GM19239 (cell line): ENCODE measurements at places on chromosomes 3 and 15.
A peak's percentile ranks its signal among the peaks of the same experiment; 100 is the strongest.

DNA sequence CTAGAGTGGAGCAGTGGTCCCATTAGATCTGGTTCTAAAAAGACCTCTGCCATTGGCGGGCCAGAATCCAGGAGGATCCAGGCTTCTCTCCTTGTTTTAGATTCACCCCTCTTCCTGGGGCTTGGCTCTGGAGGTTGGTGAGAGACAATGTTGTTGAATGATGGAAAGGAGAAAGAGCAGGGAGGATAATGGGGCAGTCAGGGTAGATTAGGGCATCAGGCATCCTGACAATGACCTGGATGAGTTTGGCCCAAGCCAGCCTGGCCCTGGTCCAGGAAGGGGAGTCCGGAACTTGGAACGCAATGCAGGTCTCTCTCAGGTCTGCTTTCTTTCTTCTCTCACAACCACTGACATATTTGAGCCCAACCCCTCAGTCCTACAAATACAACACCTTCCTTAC, 260.1 kb upstream of the RASGRP1 start:
- DNase-seq = no peak

DNA sequence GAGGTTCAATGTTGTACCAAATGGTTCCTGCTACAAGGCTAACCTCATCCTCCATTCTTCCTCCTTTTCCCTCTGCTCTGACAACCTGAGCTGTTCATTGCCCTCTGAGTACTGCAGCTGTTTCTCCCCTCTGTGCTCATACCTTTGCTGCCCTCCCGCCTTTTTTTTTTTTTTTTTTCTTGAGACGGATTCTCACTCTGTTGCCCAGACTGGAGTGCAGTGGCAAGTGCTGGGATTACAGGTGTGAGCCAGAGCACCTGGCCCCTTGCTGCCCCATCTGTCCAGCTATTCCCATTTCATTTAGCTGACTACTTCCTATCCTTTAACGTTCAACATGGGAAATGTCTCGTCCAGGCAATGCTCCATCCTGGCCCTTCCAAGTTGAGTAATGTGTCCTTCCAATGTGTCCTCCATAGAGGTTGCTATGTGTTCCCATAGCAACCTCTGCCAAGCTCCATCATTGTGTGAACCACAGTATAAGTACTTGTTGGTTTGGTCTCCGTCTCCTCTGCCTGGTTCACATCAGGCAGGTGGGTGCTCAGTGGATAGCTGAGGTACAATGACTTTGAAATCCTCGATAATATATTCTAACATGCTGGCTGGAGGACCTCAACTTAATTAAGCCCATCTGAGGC, 179.9 kb upstream of the ANKRD28 start:
- no peak for DNase-seq

DNA sequence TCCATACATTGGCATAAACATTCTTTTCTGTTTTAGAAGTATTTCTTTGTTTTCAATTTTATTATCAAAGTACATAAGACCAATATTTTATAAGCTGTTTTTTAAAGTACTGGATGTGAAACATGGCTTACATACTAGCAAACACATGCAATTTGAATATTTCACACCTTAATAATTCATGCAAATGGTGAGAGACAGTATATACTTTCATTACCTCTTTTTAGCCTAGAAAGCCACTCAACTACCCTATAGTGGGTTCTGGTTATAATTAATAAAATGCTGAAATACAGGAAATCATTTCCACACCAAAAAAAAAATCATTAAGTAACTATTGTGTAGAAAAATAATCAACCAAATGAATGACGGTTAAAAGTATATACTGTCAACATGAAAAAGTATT, 38.5 kb upstream of the MELTF start:
- no peak for DNase-seq

- no peak for DNase-seq
Measured at GRCh38 chr3:169264711-169265110, 398.8 kb downstream of the MECOM start.

DNA sequence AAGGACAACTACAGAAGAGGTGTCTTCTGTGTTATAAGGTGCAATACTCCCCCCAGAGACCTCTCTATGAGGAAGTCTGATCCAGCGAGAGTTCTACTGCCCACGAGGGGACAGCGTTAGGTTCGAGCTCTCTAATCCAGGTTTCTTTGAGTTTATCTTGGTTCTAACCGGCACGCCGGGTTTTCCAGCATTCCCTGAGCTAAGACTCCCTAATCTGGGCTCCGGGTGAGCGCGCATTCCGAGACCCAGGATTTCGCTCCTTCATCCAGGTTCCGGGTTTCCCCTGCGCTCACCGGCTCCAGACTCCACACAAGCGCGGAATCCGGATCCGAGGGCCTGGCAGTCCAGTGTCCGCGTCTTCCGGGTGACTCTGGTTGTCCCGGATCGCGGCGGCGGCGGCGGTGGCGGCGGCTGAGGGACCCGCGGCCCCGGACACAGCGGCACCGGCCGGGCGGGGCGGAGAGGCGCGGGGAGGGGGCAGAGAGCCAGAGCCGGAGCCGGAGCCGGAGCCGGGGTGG, at the start of gene ZNF609:
ZNF609 (plus strand) TSS at position 373 of the 518 bp plus-strand sequence. CDS start 38,842 bp downstream, outside the sequence.
- peak; percentile 73 for DNase-seq

GRCh38 chr15:45114076-45114750, at the start of the genes DUOX2 and DUOXA2:
DUOX2 (minus strand) TSS chr15:45114172; CDS start chr15:45113411, 761 bp downstream.
DUOXA2 (plus strand) TSS chr15:45114326; CDS start chr15:45114606, 280 bp downstream.
- DNase-seq = no peak

GRCh38 chr15:51696566-51696965, 15.3 kb downstream of the SCG3 start:
- no peak for DNase-seq

DNA sequence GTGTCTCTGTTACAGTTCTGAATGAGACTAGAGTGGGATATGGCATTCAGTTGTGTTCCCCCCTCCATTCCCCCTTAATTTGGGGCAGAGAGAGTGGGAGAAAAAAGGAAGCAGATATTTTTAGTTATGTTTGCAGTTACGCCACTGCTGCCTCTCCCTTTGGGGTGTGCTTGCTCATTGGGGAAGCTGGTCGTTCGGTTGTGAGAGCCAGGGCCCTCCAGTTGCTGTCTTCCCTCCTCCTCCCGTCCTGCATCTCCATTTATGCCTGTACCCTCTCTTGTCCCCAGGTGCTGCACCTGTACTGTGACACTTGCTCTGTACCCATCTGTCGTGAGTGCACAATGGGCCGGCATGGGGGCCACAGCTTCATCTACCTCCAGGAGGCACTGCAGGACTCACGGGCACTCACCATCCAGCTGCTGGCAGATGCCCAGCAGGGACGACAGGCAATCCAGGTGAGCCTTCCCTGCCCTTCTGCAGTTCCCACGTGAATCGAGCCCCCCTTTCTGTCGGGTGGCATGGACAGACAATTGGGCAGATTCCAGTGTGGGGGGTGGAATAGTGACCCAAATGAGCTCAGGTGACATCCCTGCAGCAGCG, 55.8 kb downstream of the TRIM71 start:
- no peak for DNase-seq

DNA sequence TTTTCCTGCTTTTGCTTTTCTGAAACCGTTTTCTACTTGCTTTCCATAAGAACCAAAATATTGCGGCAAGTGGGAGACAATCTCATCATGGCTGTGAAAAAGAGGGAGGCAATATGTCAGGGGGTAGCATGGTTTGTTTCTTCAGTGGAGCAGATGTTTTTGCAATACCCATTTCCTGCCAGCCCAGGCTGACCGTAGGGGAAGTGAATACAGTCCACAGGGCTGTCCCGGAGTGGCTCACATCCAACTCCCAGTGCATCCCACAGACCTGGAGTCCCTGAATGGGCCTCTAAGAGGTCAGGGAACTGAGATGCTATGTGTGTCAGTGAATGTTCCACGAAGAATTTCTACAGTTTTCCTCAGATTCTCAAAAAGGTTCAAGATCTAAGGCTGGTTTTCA, 69.6 kb downstream of the EPHB1 start:
- DNase-seq = no peak

GRCh38 chr3:177611752-177612334, 414.6 kb upstream of the TBL1XR1 start:
- no peak for DNase-seq

- no peak for DNase-seq
Measured at GRCh38 chr3:38630606-38631005, 18.9 kb downstream of the SCN5A start.

- DNase-seq = no peak
Measured at GRCh38 chr15:59879506-59880265, 124.4 kb upstream of the FOXB1 start.

DNA sequence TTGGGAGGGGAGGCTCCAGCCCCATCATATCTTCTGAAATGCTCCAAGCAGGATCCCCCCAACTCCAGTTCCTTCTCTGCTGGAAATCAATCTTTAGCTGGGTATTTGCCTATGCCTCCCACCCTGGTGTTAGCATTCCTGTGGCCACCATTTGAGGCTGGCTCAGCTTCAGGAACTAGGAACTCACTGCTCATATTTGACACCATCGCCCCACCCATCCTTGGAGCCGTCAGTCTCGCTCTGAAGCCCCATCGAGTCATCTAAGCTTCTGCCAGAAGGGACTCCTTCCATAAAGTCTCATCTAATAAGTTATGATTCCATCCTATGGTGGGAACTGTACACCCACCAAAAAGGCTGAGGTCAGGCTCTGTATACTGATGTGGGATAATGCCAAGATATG, 26.4 kb downstream of the PRKCD start:
- DNase-seq = no peak

- DNase-seq = no peak
Measured at GRCh38 chr3:775178-775880, 317.5 kb upstream of the CNTN6 start.

GRCh38 chr3:42906070-42906847, at the start of gene ZNF662:
ZNF662 (plus strand) TSS chr3:42906142; CDS start chr3:42908115, 1,973 bp downstream.
- DNase-seq = no peak
